ENCODE measurements at places on chromosomes 1 and 21.
A peak's percentile ranks its signal among the peaks of the same experiment; 100 is the strongest.

GRCh38 chr1:194442901-194443575, 1256.6 kb upstream of the B3GALT2 start:
- no peak for DNase-seq

- no peak for DNase-seq
Measured at GRCh38 chr1:25502957-25503356, 40.4 kb upstream of the LDLRAP1 start.

- DNase-seq: no peak
Measured at GRCh38 chr1:86773341-86774288, 69.2 kb downstream of the SH3GLB1 start.

GRCh38 chr1:84382127-84382526, 16.2 kb upstream of the DNASE2B start:
- DNase-seq: no peak

GRCh38 chr1:85360730-85361493, 84.5 kb upstream of the BCL10 start:
- DNase-seq: no peak

- no peak for DNase-seq
Measured at GRCh38 chr21:26179501-26179900, 8.9 kb upstream of the APP start.

DNA sequence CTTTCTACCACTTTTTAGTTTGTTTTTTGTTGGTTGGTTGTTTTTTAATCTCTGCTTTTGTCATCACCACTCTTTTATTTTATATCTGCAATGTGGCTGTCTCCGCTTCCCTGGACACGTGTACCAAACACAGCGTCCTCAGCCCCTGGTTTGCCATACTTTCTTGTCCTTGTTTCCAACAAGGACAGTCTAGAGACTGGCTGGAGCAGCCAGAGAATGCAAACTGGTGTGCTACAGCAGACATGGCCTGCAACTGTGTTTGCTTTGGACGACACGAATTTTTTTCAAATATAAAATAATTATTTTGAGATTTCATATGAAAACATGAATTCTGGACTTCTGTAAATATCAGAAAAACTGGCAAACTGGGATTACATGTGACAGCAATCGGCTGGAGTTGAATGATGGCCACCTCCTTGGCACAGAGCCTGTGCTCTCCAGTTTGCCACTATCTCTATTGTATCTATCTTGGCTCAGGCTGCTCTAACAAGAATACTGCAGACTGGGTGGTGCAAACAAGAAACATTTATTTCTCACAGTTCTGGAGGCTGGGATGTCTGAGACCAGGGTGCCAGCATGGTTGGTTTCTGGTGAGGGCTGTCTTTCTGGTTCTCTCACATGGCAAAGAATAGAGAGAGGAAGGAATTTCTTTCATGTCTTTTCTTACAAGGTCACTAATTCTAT, 34.6 kb upstream of the POU2F1 start:
- no peak for DNase-seq

- DNase-seq: no peak
Measured at GRCh38 chr21:35563885-35564451, 496.4 kb downstream of the SETD4 start.

DNA sequence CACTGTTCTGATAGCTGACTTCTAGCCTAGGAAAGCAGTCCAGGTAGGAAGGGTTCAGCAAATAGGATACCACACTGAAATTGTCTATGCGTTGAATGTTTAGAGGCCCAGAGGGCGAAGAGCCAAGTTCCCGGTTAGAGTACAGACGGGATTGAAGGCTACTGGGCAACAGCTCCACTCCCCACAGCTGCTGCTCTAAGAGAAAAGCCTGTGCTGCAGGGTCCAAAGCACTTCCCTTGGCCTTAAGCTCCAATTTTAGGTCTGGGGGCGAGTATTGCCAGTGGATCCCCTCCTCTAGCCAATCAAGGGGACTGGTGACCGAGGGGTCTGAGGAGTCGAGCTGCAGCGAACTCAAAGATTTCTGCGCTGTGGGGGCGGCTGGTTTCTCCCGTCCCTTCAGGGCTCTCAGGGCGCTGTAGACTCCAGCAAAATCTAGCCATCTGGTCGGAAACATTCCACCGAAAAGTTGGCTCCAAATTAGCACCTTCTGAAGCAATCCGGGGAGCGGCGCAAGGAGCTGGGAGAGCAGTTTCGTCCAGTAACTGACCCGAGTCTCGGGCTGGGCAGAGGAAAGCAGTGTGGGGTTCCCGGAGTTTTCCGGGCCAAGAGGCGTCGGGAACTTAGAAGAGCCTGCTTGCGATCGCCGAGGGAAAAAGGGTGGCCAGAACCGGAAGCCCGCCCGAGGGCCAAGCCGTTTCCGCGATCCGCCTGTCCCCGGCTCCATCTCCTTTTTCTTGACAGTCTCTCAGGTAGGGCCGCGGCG, 748 bp downstream of the PPP1R15B start:
- DNase-seq: peak; percentile 61

DNA sequence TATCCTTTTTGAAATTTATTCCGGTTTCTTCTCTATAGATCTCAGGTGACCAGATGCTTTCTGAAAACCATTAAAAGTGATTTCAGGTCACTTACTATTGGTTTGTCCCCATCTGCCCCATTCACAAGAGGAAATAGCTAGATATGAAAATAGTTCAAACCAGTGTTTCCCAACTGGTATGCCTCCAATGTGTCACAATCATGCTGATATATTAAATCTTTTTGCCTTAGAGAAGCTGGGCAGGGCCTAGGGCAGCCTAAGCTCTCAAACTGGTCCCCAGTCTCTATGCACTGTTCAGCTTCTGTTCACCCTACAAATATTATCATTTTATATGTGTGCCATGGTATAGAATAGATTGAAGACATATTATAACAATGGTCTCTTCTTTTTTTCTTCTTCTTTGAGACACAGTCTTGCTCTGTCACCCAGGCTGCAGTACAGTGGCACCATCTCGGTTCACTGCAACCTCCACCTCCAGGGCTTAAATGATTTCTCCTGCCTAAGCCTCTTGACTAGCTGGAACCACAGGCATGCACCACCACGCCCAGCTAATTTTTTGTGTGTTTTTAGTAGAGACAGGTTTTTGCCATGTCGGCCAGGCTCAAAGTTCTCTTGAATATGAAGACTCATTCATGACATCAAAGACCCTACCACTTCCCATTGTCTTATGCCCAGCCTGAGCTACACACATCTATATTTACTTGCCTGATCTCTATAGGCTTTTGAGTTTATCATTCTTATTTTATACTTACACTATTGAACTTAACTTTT, 15.7 kb downstream of the PTPN22 start:
- no peak for DNase-seq

GRCh38 chr1:169466259-169467230, 19.2 kb downstream of the SLC19A2 start:
- DNase-seq: no peak

DNA sequence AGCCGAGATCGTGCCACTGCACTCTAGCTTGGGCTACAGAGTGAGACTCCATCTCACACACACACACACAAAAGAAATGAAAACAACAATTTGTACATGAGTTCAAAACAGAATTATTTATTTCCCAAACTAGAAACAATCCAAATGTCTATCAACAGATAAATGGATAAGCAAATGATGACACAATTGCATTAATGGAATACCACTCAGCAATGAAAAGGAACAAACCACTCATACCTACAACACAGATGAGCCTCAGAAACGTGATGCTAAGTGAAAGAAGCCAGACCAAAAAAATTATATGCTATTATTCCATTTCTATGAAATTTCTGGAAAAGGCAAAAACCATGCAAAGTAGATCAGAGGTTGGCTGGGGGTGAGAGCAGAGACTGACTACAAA, 2.0 kb upstream of the PGD start:
- DNase-seq: no peak

GRCh38 chr1:89529196-89529595, 4.6 kb downstream of the LRRC8B start:
- DNase-seq: no peak

DNA sequence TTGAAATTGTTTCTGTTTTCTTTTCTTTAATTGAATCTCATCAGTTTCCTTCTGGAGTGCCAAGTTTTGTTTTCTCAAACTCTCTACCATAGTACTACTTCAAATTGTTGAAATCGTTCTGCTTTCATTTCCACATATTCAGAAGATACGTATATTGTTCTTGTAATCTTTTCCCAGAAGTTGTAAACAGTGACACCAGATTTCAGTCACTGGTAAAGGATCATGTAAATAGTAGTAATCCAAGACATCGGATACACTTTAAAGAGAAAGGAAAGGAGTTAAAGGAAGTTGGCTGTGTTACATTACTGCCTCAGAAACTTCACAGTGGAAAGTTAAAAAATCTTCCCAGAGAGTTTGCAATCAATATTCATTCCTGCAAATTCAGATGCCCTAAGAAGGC, 67.5 kb downstream of the RGL1 start:
- DNase-seq: no peak

DNA sequence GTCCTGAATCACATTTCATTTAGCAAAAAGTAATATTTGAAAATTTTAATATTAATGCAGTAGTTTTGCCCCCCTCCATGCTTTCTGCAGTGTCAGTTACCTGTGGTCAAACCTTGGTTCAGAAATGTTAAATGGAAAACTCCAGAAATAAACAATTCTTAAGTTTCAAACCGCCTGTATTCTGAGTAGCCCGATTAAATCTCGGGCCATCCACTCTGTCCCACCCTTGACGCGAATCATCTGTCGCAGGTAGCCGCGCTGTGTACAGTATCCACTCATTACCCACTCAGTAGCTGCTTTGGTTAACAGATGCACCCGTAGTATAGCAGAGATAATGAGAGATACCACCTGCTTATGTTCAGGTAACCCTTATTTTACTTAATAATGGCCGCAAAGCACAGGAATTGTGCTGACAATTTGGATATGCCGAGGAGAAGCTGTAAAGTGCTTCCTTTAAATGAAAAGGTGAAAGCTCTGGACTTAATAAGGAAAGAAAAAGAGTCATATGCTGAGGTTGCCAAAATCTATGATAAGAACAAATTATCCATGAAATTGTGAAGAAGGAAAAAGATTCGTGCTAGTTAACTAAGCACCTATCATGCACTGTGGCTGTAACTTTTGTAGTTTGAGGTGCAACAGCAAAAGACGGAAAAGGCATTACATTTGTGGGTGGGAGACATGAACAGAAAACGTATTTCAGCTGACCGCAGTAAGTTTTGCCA, 889 bp upstream of the SCYL3 start:
- no peak for DNase-seq

DNA sequence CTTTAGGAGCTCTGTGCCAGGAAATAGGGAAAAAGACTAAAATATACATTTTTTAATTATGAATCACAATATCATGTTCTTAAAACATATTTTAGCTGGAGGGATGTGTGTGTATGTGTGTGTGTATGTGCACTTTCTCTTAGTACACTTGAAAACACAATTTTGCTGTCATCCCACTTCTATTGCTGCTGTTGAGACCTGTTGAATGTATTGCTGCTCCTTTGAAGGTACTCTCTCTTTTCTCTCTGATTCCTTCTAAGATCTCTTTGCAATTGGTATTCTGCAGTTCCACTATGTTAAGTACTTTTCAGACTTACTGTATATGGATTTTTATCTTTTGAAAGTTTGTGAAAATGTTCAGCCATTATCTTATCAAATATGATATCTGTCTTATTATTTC, 43.5 kb upstream of the COG2 start:
- no peak for DNase-seq

DNA sequence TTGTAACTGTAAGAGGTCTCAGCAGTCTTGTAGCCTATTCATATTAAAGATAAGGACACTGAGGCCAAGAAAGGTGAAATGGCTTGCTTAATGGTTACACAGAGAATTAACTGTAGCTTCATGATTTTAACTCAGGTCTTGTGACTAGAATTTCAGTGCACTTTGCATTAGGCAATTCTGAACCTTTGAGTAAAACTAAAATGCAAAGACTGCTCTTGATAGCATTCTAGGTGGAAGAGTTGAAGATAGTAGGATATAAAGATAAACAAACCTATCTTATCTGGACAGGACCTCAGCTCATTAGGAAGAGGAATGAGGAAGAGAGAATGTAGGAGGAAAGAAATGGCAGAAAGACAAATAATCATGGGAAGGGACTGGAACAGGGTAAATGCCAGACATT, 68.6 kb upstream of the RGL1 start:
- DNase-seq: no peak

DNA sequence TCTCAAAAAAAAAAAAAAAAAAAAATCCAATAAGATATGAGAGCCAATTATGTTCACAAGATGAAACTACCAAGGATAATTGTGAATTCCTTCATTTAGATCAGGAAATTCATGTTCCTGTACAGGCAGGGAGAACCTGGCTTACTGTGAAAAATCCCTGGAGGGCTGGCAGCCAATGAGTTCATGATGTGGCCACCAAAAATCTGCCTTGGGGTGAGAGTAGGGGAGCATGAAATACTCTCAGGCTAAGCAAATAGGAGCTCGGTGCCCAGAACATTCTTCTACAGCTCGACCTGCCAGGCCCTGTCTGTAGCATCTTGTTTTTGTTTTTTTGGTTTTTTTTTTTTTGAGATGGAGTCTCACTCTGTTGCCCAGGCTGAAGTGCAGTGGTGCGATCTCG, 50.1 kb downstream of the PIK3CD start:
- DNase-seq: no peak

DNA sequence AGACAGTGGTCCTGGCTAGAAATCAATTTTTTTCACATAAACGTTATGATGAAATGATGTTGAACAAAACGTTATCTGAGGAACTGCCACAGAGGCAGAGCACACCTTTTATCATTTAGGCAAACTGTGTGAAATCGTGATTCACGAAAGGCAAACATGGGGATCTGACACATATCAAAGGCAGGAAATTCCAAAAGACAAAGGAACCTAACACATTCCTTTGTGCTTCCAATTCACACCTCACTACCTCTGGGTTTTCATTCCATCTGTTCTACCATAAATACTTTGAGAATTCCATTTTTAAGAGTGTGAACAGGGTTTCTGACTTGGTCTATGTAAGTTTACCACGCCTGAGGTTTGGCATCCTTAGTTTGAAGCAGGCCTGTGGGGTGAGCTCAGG, 119.5 kb upstream of the KRTAP19-8 start:
- no peak for DNase-seq

DNA sequence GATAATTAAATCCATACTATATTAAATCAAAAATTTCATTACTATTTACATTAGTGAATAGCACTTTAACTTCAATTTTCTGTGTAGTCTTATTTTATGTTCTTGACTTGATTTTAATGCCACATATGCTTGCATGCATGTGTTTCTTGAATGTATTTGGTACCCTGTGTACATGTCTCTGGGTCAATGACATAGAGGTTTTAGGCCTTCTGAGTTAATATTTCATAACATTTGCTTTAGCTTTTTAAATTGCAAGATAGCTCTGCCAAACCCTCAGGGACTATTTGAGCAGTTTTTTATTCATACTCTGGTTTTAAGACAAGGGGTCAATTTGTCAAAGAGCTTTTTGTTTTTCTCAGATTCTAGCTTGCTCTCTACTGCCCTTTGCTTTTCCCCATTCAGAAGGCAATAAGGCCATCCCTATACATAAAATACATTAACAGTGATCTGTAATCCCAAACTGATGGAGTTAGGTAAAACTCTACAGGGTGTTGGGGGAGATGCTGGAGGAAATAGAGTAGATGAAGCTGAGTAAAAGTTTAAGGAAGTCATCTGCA, 5.0 kb downstream of the MLLT11 start:
- no peak for DNase-seq

DNA sequence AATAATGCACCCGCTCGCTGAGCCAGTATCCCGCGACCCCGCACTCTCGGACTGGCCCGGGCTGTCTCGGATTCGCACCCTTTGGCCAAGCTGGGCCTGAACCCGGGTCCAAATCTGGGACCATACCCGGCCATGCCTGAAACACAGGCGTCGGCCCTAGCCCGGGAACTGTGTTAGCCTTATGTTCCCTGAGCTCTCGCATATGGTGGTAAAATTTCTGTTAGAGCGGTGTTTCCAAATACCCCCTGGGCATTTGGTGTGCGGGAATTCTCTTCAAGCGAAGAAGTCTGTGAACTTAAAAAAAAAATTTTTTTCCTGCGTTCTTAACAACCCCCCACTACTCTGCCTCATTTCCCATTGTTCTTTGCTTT, 3.1 kb downstream of the RNF220 start:
- no peak for DNase-seq

All from hypothalamus (tissue), 51 donors.